ENCODE measurements at places on chromosomes 1 and 21.

DNA sequence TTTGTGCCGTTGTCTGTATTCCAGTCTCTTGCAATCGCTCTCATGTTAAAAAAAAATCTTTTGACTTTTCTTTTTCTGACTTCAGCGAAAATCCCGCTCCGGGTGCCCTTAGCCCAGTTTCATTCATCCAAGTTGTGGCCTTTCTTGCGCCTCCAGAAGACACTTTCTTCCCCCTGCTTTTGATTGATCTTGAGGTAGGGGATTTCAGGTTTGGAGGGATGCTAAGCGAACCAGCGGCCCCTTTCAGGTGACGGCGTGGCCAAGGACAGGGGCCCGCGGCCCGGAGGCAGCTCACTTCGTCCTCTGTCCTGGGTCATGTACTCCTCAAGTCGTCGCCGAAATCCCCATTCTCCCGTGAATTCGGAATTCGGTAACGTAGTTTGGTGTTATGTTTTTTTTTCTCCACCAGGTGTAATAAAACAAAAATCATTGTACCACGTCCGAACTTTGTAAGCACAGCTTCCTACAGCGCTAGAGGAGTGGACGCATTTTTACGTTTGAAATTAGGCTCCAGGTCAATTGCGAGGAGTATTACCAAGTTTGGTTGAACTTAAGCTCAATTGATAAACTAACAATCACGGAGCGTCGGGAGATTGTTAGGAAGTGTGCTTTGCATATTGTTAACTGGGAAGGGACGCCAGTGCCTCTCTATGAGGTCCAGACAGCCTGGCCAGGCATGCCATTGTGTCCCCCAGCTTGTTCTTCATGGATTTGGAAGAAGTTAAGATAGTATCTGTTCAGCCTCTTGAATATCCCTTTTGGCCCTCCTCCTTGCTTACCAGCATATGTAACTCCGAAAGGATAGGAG, 1.1 kb downstream of the MRPS6 start:
- DNase-seq, result no peak

- no peak for DNase-seq
Measured at GRCh38 chr1:21255284-21255942, 34.9 kb downstream of the ECE1 start.

GRCh38 chr1:169271098-169271497, 96.5 kb downstream of the NME7 start:
- DNase-seq, result no peak

- no peak for DNase-seq
Measured at GRCh38 chr1:154324669-154325582, at the start of gene ATP8B2. Gene ATP8B2, plus strand, starts transcription at chr1:154325525. Its CDS starts 2,617 bp downstream, at chr1:154328142.

- DNase-seq, result no peak
Measured at GRCh38 chr1:21318714-21319159, 28.5 kb upstream of the ECE1 start.

DNA sequence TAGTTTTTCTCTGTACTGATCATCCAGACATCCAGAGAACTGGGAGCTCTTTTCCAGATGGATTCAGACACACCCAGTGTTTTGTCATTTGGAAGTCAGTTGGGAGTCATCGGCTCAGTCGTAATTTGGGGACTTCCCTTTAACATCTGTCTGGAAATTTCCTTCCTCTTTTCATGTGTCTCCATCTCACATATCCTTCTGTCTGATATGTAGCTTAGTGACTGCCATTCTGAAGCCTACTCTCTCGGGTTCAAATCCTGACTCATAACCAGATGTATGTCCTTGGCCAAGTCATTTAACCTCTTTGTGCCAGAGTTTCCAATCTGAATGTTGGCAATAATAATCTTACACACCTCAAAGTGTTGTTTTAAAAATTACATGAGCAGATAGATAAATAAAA, 3.0 kb downstream of the MORC3 start:
- DNase-seq, result no peak

DNA sequence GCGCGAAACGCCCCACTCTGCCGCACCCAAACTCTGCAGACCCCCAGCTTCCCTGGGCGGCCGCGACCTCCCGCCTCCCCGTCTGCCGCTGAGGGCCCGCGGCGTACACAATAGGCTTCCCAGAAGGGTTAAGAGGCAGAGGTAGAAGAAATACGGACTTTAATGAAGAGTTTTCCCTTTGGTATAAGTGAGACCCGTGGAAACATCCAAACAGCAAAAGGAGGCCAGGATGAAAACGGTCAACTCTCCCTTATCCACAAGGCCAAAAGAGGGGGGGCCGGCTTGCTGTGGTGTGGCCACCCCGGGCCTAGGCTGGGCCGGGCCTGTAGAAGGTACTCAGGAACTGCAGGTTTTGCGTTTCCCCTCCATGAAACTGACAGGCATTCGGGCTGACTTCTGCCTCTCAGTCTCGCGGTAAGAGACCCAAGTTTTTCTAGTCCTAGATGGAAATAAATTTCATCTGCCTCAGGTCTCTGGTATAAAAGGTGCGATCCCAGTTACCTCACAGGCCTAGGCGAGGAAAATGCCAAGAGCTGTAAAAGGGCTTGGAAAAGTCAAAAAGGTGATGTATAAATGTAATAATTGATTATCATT, 671 bp upstream of the PYGO2 start:
- DNase-seq, result no peak

- DNase-seq, result no peak
Measured at GRCh38 chr1:64966158-64966971, at the start of gene JAK1. Gene JAK1, minus strand, starts transcription at chr1:64966549. Its CDS starts 80,285 bp downstream, at chr1:64886264.

DNA sequence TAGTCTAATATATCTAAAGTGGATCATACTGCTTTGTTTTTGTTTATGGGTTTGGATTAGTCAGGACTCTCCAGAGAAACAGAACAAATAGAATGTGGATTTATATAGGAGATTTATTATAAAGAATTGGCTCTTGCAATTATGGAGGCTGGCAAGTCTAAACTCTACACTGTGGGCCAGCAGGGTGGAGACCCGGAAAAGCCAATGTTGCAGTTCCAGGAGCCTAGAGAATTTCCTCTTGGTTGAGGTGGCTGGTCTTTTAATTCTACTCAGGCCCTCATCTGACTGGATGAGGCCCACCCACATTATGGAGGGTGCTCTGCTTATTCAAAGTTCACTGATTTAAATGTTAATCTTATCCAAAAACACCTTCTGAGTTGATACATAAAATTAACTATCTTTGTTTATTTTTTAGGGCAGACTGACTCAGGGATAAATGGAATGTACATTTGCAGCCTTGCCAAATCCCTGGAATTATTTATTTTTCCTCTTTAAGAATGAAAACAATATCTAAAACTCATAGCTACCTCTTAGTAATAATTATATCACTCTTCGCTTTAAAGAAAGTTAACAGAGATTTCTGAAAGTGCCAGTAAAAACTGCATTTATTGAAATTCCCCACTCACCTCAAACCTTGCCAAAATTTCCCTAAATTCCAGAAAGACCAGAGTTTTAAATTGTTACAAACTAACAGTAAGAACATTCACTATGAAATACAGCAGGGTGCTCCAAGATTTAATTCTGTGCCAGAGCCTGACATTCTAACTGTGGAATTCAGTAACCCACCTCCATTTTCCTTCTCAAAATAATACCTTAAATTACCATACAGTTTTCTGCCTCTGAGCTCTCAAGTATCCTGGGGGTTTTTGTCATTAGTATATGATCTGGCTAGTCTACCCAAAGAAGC, 36.6 kb upstream of the SSX2IP start:
- DNase-seq, result no peak

- DNase-seq, result no peak
Measured at GRCh38 chr1:160768295-160768657, 27.7 kb upstream of the LY9 start.

DNA sequence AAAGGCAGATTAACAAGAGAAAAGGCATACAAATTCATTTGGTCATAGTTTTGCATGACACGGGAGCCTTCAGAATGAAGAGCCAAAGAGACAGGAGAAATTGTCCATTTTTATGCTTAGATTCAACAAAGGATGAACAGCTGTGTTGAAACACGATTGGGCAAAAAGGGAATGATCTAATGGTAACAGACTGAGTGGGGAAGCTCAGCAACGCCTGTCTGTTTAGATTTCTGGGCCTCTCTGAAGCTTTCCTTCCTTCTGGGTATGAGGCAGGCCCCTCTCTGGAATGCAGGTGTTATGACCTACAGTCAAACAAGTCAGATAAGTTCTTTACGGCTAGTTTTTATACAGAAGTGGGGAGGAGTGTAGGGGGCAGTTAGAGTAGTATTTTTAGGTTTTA, 154.6 kb downstream of the RGS7 start:
- DNase-seq, result no peak

- DNase-seq, result no peak
Measured at GRCh38 chr1:43550598-43551246, 20.0 kb downstream of the PTPRF start.

All from AG04449 (cell line).